Adrenal gland (tissue), 19 donors: ENCODE measurements at places on chromosomes 16 and 17. TPM values are rescaled to one million over a fixed set of nuclear protein-coding genes. Genes with fewer than 3 reads are reported as not detected.

DNA sequence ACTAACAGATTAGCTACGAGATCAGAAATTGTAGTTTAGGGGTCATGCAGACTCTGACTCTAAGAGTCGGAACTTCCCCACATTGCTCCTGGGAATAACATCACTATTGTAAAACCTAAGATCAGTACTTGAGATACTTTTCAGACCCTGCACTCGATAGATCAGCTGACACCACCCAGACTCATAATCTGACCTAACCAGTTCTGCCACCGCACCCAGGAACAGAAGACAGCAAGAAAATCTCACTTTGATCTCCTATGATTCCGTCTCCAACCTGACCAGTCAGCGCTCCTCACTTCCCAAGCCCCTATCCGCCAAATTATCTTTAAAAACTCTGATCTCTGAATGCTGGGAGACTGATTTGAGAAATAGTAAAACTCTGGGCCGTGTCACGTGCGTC lies 27.2 kb upstream of the ASGR2 start:
- no peak overlapping the region for H3K4me3 ChIP-seq
- no peaks in the 10 kb centered on the region for H3K36me3 ChIP-seq
- no peak overlapping the region for H3K27ac ChIP-seq
- no peak for DNase-seq

DNA sequence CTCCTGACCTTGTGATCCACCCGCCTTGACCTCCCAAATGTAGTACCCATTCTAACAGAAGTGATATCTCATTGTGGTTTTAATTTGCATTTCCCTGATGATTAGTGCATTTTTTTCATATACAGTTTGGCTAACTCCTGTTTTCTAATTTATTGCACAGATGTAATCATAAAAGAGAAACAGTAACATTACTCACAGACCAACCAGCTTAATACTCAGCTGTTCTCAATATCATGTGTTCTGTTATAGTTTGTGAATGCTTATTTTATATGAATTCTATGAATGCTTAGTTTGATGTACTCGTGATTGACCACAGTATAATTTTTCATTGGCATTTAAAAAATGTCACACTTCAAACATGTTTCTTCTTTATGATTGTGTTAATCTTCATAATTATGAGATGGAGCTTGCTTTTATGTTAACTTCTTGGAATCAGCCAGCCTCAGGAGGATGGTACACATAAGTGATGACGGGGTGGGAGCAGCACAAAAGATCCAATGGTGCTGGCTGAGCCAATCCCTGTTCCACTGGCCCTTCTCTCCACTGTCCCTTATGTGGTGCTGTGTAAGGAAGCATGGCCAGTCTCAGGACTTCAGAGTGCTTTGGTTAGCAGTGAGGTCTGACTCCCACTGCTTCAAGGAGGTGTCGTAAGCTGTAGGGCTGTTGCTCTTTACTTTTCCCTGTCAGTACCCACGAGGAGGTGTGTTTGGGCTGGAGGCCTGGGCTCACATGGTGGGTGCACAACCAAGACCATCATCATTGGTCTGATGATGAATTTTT lies 191.0 kb downstream of the SPECC1 start:
- H3K4me3 ChIP-seq: no peak overlapping the region
- DNase-seq: no peak
- no peaks in the 10 kb centered on the region for H3K36me3 ChIP-seq
- H3K4me1 ChIP-seq: peaks cover 9% of the 10 kb centered on the region
- H3K27me3 ChIP-seq: no peaks in the 10 kb centered on the region

Gene ZG16B
- 1.5 TPM for total RNA-seq

Gene GJD3
- 1.9 TPM for total RNA-seq

Gene TPSAB1
- not detected for total RNA-seq
